ENCODE measurements at places on chromosomes 11 and 22.
A peak's percentile ranks its signal among the peaks of the same experiment; 100 is the strongest.

GRCh38 chr11:68928136-68928880 lies 24.6 kb downstream of the IGHMBP2 start:
- H3K4me1 ChIP-seq: peaks cover 15% of the 10 kb centered on the region
- H3K27ac ChIP-seq: peak overlapping the region; percentile 7
- DNase-seq: no peak

DNA sequence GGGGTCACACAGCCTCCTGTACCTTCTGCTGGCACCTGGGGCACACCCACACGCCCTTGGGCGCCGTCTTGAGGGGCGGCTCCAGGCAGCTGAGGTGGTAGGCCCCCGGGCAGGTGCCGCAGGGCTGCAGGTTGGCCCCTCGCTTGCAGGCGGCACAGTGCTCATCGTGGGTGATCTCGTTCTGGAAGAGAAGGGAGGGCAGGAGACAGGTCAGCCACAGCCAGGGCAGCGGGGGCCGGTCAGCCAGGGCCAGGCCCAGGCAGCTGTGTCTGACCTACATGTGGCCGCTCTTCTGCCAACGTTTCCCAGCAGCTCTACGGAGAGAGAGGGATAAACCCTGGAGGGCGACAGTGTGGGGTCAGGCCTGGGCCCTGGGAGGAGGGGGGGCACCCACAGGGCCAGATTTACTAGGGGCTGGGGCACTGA lies 121.9 kb downstream of the PHF21B start:
- H3K36me3 ChIP-seq: no peaks in the 10 kb centered on the region
- no peak overlapping the region for H3K27ac ChIP-seq
- DNase-seq: no peak
- no peaks in the 10 kb centered on the region for H3K27me3 ChIP-seq
- no peaks in the 10 kb centered on the region for H3K4me1 ChIP-seq
- no peak overlapping the region for H3K4me3 ChIP-seq

DNA sequence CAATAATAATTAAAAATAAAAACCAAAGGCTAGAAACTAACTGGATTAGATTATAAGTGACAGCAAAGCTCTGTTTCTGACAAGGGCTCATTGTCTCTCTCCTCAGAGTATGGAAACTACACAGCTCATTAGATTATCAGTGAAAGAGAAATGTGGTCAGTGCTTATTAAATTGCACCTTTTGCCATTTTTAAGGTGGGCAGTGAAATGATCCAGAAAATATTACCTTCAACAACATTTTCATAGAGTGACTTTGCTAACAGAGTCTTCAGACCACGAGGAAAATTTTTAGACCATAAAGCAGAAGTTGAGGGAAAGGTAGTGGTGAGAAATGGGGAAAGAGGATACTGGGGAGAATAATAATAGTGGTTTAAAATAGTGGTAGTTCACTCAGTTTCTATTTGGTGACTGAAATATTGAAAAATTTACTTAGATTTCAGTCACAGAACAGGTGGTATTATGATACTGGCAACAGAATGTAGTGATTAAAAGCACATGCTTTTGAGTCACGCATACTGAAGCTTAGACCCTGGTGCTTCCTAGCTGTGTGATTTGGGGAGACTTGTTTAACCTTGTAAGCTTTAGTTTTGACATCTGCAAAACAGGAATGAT lies 684.0 kb upstream of the CCDC90B start:
- peaks cover 5% of the 10 kb centered on the region for H3K4me1 ChIP-seq
- no peaks in the 10 kb centered on the region for H3K27me3 ChIP-seq
- DNase-seq: no peak
- no peak overlapping the region for H3K4me3 ChIP-seq
- H3K36me3 ChIP-seq: no peaks in the 10 kb centered on the region

- peak overlapping the region; percentile 37 for H3K27ac ChIP-seq
- DNase-seq: no peak
- no peak overlapping the region for H3K4me3 ChIP-seq
- H3K36me3 ChIP-seq: no peaks in the 10 kb centered on the region
Measured at GRCh38 chr11:3123761-3124733, 41.1 kb downstream of the OSBPL5 start.

- H3K4me1 ChIP-seq: no peaks in the 10 kb centered on the region
- no peaks in the 10 kb centered on the region for H3K36me3 ChIP-seq
- DNase-seq: no peak
- H3K27me3 ChIP-seq: no peaks in the 10 kb centered on the region
- no peak overlapping the region for H3K27ac ChIP-seq
Measured at GRCh38 chr22:48083502-48083901, 1321.1 kb downstream of the TBC1D22A start.

- no peak overlapping the region for H3K27ac ChIP-seq
- H3K4me1 ChIP-seq: peaks cover 15% of the 10 kb centered on the region
- DNase-seq: no peak
- H3K27me3 ChIP-seq: no peaks in the 10 kb centered on the region
Measured at GRCh38 chr11:62712861-62713260, 5.4 kb downstream of the GNG3 start.

GRCh38 chr22:37609240-37610152 lies 862 bp downstream of the GGA1 start:
- peak overlapping the region; percentile 98 for H3K4me3 ChIP-seq
- H3K27ac ChIP-seq: peak overlapping the region; percentile 94
- peaks cover 6% of the 10 kb centered on the region for H3K36me3 ChIP-seq
- no peak for DNase-seq

GRCh38 chr11:78840623-78841022 lies 266.0 kb upstream of the NARS2 start:
- no peak overlapping the region for H3K4me3 ChIP-seq
- DNase-seq: no peak
- H3K4me1 ChIP-seq: peaks cover 12% of the 10 kb centered on the region
- no peaks in the 10 kb centered on the region for H3K27me3 ChIP-seq
- H3K27ac ChIP-seq: peak overlapping the region; percentile 86
- H3K36me3 ChIP-seq: no peaks in the 10 kb centered on the region

DNA sequence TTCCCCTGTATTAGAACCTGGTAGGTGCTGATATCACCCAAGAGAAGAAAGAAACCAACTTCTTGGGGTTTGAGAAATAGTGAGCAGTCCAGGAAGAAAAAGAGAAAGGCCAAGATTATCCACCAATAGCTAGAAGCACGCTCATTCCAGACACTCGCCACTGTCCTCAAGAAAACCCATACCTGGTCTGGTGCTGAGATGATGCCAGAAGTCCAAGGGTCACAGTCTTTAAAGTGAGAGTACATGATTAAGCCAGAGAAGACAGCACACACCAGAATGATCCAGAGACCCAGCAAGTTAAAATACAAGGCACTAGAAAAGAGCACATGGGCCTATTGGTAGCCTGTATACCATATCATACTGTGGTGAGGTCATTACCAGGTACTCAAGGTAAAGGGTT lies 23.6 kb downstream of the SLC5A12 start:
- no peak overlapping the region for H3K27ac ChIP-seq
- DNase-seq: no peak
- H3K4me3 ChIP-seq: no peak overlapping the region
- peaks cover 8% of the 10 kb centered on the region for H3K4me1 ChIP-seq
- H3K36me3 ChIP-seq: no peaks in the 10 kb centered on the region
- H3K27me3 ChIP-seq: no peaks in the 10 kb centered on the region

GRCh38 chr11:29480981-29481380 lies 535.8 kb downstream of the KCNA4 start:
- no peaks in the 10 kb centered on the region for H3K4me1 ChIP-seq
- H3K27ac ChIP-seq: no peak overlapping the region
- H3K36me3 ChIP-seq: no peaks in the 10 kb centered on the region
- H3K27me3 ChIP-seq: no peaks in the 10 kb centered on the region
- H3K4me3 ChIP-seq: no peak overlapping the region

DNA sequence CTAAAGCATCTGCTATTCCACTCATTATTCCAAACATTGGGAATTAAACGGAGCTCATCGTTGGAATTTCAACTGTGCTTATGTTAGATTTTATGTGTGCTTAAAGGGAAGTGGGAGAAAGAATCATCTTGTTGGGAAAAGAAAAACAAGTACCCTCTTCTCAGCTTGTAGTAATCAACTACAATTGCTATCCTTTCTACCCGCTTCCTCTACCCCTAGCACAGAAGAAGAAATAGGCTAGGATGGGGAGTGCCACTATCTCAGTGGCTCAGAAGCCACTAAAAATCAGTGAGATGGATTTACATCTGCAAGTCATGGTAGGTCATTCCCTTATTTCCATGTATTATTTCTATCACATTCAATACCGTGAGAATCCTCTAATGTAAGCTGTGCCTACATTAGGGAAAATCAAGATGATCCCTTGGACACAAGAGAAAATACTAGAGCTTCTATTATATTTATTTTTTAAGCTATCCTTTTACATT lies 97.9 kb upstream of the CD44 start:
- no peak overlapping the region for H3K4me3 ChIP-seq
- H3K27ac ChIP-seq: peak overlapping the region; percentile 67
- no peak for DNase-seq
- H3K4me1 ChIP-seq: peaks cover 38% of the 10 kb centered on the region

DNA sequence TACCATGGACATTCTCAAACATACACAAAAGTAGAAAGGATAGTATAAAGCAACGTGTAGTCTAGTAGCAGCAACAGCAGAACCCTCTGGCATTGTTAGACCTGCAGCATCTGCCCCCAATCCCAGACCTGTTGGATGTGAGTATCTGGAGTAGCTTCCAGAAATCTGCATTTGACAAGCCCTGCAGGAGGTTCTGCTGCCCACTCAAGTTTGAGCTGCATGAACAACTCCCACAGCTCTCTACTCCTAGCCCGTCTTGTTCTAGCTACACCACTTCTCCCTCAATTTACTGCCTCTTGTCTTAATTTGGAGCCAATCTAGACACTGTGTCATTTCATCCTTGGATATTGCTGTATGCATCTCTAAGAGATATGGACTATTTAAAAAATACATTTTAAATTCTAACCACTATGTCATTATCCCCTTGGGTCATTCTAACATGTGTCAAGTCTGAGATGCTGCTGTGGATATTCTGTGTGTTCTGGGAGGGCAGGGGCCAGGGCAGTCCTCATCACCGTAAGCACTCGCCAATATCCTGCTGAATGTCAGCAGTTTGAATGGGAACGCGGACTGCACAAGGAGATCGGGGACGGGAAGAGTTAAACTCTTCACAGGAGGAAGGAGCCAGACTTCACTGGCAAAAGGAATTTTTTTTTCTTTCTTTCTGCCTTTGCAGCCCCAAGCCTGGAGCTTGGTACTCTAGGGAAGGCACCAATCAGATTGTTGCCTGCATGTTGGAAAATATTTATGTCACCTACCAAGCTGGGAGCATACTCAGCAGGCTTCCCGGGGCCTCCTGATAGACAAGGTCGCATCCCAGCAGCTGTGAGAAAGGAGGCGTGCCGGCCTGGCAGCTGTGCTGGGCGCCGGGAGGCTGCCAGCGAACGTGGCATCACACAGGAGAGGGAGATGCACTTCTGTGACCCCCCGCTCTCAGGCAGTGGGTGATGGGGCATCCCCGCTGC lies 429.0 kb downstream of the MIAT start:
- no peak for DNase-seq
- H3K27ac ChIP-seq: no peak overlapping the region
- H3K27me3 ChIP-seq: no peaks in the 10 kb centered on the region
- H3K4me1 ChIP-seq: no peaks in the 10 kb centered on the region

GRCh38 chr11:128888034-128888985 lies 2.8 kb upstream of the KCNJ5 start:
- no peak for DNase-seq
- H3K4me1 ChIP-seq: peaks cover 23% of the 10 kb centered on the region
- H3K4me3 ChIP-seq: no peak overlapping the region
- no peaks in the 10 kb centered on the region for H3K27me3 ChIP-seq
- H3K36me3 ChIP-seq: no peaks in the 10 kb centered on the region

- no peak for DNase-seq
- no peak overlapping the region for H3K27ac ChIP-seq
- H3K36me3 ChIP-seq: peaks cover 22% of the 10 kb centered on the region
- no peak overlapping the region for H3K4me3 ChIP-seq
Measured at GRCh38 chr11:86034710-86035109, 34.2 kb downstream of the PICALM start.

DNA sequence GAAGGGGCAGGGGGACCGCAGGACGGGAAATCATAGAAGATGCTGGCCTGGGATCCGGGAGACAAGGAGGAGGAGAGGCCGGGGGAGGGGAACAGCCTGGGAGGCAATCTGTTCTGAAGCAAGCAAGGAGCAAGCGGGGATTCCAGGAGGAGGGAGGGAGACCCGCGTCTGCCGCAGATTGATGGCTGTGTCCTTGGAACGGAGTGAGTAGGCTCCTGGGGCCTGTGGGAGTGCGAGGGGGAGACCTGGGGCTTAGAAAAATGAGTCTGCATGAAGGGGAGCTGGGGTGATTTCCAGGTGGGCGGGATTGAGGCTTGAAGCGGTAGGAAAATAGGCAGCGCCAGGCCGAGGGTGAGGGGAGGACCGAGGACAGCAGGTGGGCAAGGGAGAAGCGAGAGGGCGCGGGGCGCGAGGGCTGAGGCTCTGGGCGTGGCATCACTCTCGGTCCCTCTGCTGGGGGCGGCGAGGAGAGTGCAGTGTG lies 1.6 kb upstream of the LRRC55 start:
- H3K4me3 ChIP-seq: no peak overlapping the region
- H3K27ac ChIP-seq: no peak overlapping the region
- H3K36me3 ChIP-seq: no peaks in the 10 kb centered on the region
- DNase-seq: no peak
- H3K27me3 ChIP-seq: no peaks in the 10 kb centered on the region

DNA sequence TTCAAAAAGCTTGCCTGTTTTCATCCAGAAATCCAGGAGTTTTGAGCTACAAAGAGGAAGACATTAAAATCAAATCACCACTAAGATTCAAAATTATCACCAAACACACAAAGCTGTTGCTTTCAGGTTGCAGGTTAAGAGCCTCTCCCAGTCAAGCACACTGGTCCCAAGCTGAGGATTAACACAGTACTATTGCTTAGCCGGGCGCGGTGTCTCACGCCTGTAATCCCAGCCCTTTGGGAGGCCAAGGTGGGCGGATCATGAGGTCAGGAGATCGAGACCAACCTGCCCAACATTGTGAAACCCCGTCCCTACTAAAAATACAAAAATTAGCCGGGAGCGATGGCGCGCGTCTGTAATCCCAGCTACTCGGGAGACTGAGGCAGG lies 1165.1 kb downstream of the LRRC4C start:
- DNase-seq: no peak
- H3K36me3 ChIP-seq: no peaks in the 10 kb centered on the region
- no peaks in the 10 kb centered on the region for H3K4me1 ChIP-seq
- peaks cover 21% of the 10 kb centered on the region for H3K27me3 ChIP-seq
- no peak overlapping the region for H3K4me3 ChIP-seq
- H3K27ac ChIP-seq: no peak overlapping the region

DNA sequence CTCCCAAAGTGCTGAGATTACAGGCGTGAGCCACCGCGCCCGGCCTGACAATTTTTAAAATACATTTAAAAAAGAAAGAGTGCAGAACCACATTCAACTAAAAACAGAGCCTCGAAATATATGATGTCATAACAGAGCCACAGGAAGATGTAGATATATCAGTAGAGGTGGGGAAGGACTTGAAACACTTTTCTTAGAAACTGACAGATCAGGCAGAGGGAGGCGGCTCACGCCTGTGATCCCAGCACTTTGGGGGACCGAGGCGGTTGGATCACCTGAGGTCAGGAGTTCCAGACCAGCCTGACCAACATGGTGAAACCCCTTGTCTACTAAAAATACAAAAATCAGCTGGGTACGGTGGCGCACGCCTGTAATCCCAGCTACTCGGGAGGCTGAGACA lies 7.0 kb downstream of the MLC1 start:
- peak overlapping the region; percentile 58 for H3K27ac ChIP-seq
- DNase-seq: no peak
- H3K4me1 ChIP-seq: no peaks in the 10 kb centered on the region
- H3K36me3 ChIP-seq: no peaks in the 10 kb centered on the region
- H3K4me3 ChIP-seq: no peak overlapping the region

Data from esophagus squamous epithelium (tissue), 5 donors.